PC-9 (cell line): ENCODE measurements at places on chromosomes 4 and X. TPM values are rescaled to one million over a fixed set of nuclear protein-coding genes. Genes with fewer than 3 reads are reported as not detected.
A peak's percentile ranks its signal among the peaks of the same experiment; 100 is the strongest.

DNA sequence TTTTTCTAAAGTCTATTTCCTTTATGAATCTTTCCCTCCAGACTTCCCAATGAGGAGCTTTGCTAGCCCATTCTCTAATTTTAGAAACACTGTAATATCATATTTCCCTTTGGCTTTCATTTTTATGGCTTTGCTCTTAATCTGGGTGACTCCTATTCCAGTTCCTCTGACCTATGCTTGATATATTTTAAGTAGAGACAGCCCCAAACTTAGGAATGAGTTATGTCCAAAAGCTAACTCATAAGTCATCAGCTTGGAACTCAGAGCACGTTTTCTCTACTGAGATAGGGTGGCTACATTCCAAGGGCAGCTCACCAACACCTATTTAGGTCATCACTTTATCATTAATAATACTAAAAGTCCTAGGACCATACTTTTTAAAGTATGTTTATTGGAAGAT lies 77.8 kb downstream of the OR13H1 start:
- DNase-seq = peak; percentile 45
- H3K4me1 ChIP-seq = peaks cover 12% of the 10 kb centered on the region
- no peaks in the 10 kb centered on the region for H3K36me3 ChIP-seq
- H3K4me3 ChIP-seq = no peak overlapping the region
- no peaks in the 10 kb centered on the region for H3K27me3 ChIP-seq
- no peak overlapping the region for H3K27ac ChIP-seq

DNA sequence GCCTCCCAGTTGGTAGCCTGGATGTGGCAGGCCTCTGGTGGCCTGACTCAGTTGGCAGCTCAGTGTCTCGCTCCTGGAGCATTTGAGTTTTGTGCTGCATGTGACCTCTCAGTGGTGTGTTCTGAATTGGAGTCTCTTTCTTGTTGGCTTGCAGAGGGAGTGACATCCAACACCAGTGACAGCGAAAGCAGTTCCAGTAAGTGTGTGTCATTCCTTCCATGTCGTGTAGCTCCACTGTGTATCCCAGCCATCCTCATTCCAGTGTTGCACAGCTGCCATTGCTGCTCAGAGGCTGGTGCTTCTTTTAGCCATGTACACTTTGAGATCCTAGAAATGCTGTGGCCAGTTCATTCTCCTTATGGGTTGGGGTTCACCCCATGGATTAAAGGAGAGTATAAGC lies 52.4 kb downstream of the DLG3 start:
- H3K27ac ChIP-seq = no peak overlapping the region
- H3K27me3 ChIP-seq = no peaks in the 10 kb centered on the region
- H3K4me3 ChIP-seq = no peak overlapping the region

DNA sequence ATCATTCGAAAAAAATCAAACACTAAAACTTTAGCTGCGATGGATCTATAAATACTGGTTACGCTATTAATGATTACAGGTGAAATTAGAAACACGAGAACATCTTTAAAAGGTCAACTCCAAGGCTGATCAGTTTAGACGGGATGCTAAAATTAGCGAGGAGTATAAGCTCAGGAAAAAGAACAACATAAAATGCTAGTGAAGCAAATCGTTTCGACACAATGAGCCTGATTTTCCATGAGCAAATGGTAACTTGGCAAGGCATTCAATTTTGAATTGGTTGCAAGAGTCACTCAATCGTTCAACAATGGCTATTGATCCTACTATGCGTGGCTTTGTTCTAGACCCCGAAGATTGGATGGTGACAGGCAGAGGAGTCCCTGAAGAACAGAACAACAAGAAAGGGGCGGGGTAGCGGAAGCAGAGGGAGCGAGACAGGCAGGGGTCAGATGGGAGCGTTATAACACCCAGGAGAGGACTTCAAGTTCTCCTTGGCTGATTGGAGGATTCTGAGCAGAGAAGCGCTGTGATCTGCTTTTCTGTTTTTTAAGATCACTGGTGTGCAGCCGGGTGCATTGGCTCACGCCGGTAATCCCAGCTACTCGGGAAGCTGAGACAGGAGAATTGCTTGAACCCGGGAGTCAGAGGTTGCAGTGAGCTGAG lies 146.5 kb downstream of the RBM47 start:
- H3K4me3 ChIP-seq = no peak overlapping the region
- peaks cover 34% of the 10 kb centered on the region for H3K4me1 ChIP-seq
- peaks cover 32% of the 10 kb centered on the region for H3K36me3 ChIP-seq
- peak overlapping the region; percentile 37; the same call in 1 of the 2 replicates for H3K27ac ChIP-seq

DNA sequence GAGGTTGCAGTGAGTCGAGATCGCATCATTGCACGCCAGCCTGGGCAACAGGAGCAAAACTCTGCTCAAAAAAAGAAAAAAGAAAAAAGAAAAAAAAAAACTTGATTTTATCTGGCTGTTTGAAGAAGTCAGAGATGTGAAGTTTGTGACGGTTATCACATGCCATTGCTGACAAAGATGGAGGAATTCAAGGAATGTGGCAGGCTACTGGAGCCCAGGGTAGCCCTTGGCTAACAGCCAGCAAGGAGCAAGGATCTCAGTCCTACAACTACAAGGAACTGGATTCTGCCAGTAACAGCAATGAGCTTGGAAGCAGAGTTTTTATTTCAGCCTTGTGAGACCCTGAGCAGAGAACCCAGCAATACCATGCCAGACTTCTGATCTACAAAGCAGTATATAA lies 24.3 kb upstream of the TET2 start:
- H3K4me3 ChIP-seq = no peak overlapping the region
- H3K27me3 ChIP-seq = no peaks in the 10 kb centered on the region
- no peaks in the 10 kb centered on the region for H3K4me1 ChIP-seq
- no peak overlapping the region for H3K27ac ChIP-seq

PAGE2 gene
- total RNA-seq = not detected in 2 replicates

GRCh38 chrX:126064901-126065541 lies 101.1 kb downstream of the DCAF12L2 start:
- DNase-seq = no peak
- no peaks in the 10 kb centered on the region for H3K27me3 ChIP-seq
- no peaks in the 10 kb centered on the region for H3K4me1 ChIP-seq
- H3K36me3 ChIP-seq = no peaks in the 10 kb centered on the region

ADAM29 gene
- total RNA-seq = not detected in 2 replicates

CXCL11 gene
- not detected in 2 replicates for total RNA-seq

DNA sequence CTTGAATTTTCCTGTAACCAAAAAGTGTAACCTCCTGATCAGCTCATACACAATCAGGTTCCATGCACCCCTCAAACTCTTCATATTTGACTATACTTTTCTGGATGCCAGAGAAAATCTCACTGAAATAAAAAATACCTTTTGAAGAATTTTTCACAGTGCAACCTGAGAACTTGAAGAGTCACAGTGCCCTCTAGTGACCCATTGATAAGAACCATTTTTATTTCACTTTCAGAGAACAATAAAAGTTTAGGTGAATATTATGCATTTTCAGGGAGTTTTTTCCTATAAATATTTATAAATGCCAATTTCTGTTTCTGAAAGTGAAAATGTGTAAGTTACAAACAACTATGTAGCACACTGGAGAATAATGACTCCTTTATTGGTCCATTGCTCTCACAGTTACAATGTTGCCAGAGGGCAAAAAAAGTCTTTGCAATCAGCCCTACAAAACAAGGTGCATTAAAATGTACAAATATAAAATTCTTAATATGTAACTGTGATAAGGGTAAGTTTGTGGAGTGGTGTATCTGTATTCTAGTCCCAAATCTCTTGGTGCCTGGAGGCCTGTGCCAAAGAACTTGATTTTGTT lies 153.6 kb upstream of the INTU start:
- DNase-seq = peak; percentile 39
- no peaks in the 10 kb centered on the region for H3K27me3 ChIP-seq
- H3K27ac ChIP-seq = no peak overlapping the region
- H3K4me3 ChIP-seq = no peak overlapping the region

DNA sequence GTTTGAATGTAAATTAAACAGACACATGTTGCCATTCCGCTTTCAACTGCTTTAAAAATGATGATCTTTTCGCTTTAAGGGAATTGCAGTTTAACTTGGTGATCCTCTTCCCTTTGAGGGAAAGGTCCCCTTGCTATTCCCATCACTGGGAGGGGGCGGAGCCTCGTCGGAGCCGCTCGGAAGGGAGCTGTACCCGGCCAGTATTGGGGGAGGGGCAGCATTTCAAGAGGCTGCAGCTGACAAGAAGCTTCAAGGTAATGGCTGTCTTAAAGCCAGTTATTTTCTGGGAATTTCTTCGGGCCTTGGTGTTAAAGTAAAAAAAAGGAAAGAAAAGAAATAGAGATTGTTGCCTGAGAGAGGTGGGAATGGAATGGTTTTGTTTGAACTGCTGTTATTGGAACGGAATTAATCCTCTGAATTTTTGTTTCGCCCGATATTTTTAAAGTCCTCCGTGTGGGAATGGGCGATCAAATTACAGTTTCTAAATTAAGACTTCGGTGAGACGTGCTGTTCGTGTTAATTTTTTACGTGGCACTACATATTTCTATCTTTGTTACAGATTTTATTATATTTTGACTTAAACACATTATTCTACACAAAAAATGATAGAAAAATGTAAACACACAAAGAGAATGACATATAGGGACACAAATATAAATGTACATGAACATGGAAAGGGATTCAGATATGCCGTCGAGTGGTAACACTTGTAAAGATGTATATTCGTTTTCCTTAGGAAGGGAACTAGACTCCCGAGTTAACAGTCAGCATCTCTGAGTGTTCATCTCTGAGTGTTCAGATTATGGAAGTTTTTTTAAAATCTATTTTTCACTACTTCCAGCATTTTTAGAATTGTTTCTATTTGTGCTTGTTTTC lies 9.2 kb downstream of the PWWP3B start:
- no peaks in the 10 kb centered on the region for H3K27me3 ChIP-seq
- H3K36me3 ChIP-seq = no peaks in the 10 kb centered on the region
- H3K4me1 ChIP-seq = no peaks in the 10 kb centered on the region
- H3K4me3 ChIP-seq = no peak overlapping the region
- DNase-seq = no peak
- no peak overlapping the region for H3K27ac ChIP-seq

GRCh38 chr4:152014280-152014679 lies 253.5 kb upstream of the GATB start:
- no peak for DNase-seq
- H3K36me3 ChIP-seq = no peaks in the 10 kb centered on the region
- H3K4me1 ChIP-seq = no peaks in the 10 kb centered on the region
- H3K4me3 ChIP-seq = no peak overlapping the region
- no peak overlapping the region for H3K27ac ChIP-seq

DNA sequence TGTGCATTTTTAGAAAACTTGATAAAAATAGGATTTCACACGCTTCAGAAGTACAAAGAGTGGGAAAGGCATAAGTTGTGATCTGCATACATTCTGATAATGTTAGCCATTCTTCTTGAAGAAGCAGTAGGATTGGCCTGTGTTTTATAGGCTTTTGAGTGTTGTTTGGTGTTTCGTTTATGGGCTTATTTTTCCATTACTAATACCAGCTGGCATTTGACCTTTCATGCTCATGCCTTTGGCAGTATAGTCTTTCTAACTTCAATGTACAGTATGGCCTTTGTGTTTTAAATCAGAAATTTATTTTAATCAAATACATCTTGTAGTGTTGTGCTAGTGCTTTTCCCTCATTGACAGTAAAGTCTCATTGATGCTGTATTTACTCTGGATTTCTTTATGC lies 51.5 kb upstream of the SLC4A4 start:
- H3K27me3 ChIP-seq = no peaks in the 10 kb centered on the region
- DNase-seq = no peak
- H3K36me3 ChIP-seq = no peaks in the 10 kb centered on the region
- no peaks in the 10 kb centered on the region for H3K4me1 ChIP-seq
- no peak overlapping the region for H3K4me3 ChIP-seq

TBC1D8B gene
- 2.8 and 5.3 TPM in 2 replicates for total RNA-seq

DNA sequence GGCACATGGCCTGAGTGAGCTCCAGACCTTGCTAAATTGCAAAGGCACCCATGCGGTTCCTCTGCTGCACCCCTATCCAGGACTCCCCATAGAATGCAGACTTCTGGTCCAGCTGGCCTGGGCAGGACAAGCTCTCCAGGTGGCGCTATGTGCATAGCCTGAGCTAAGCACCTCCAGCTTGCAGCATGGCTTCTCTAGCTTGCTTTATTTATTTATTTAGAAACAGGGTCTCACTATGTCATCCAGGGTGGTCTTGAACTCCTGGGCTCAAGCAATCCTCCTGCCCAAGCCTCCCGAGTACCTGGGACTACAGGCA lies 5.5 kb upstream of the WFS1 start:
- H3K27me3 ChIP-seq = 0 out of 2 replicates have a peak, but pooled peaks cover 3% of the 10 kb centered on the region
- no peak overlapping the region for H3K4me3 ChIP-seq
- H3K4me1 ChIP-seq = peaks cover 6% of the 10 kb centered on the region; the same call in 1 of the 2 replicates

DNA sequence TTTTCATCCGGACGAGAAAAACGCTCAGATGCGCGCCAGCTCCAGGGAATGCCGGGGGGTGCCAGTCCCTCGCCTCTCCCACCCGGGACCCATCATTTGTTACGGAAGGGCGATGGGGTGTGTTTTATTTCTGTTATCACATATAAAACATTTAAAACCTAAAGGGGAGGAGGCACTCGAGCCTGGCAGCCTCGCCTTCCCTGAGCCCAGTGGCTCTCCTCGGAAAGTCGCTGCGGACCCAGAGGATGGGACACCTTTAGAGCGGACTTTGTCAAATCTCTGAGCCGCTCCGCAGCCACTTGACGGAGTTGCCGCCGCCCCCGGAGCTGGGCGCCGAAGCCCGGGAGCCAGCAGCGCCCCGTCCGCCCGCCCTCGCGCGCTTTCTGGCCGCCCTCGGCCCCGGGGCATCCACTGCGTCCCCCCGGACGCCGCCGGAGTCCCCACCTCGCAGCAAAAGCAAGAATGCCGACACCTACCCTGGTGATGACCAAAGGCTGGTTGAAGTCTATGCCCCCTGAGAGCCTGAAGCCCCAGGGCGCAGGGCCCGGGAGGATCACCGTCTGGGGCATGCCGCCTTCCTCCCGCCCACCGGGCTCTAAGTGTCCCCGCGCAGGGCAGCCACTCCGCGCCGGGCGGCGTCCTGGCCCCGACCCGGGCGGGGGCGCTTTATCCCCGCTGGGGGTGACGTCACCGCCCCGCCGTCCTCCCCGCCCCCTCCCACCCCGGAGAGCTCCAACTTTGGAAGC lies at the start of gene PDLIM3:
Gene PDLIM3, minus strand, starts transcription at position 642 of the 746 bp plus-strand sequence. Its CDS starts 73 bp downstream, at position 569.
- peak within 1 kb of the TSS; percentile 73 for H3K4me3 ChIP-seq
- no peaks in the 10 kb centered on the region for H3K4me1 ChIP-seq
- H3K27me3 ChIP-seq = no peaks in the 10 kb centered on the region
- H3K36me3 ChIP-seq = no peaks in the 10 kb centered on the region
- DNase-seq = no peak

GRCh38 chrX:115581759-115582615 lies 21.0 kb downstream of the PLS3 start:
- H3K27ac ChIP-seq = no peak overlapping the region
- no peaks in the 10 kb centered on the region for H3K36me3 ChIP-seq
- no peak overlapping the region for H3K4me3 ChIP-seq
- no peaks in the 10 kb centered on the region for H3K27me3 ChIP-seq
- H3K4me1 ChIP-seq = no peaks in the 10 kb centered on the region

DNA sequence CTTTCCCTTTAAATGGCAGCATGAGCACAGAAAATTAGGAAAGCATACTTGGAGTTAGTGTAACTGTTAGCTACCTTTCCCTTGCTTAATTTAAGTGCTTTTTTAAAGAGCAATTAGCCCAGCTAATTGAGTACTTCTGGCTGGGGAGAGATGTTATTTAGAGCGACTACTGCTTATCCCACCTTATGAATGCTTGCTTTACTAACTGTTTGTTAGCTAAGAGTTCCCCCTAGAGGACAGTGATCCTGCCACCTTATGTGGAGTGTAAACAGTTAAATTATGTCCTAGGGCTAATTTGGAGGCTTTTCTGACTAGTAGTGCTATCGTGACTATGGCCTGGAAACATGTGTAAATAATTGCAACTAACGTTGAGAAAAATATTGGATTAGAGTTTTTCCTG lies 909.4 kb downstream of the FSTL5 start:
- no peaks in the 10 kb centered on the region for H3K4me1 ChIP-seq
- H3K27me3 ChIP-seq = no peaks in the 10 kb centered on the region
- H3K4me3 ChIP-seq = no peak overlapping the region
- DNase-seq = no peak

GRCh38 chr4:88993246-88993645 lies 63.7 kb downstream of the FAM13A start:
- H3K4me3 ChIP-seq = no peak overlapping the region
- H3K27ac ChIP-seq = no peak overlapping the region
- no peaks in the 10 kb centered on the region for H3K27me3 ChIP-seq
- peaks cover 20% of the 10 kb centered on the region for H3K4me1 ChIP-seq
- no peak for DNase-seq
